BE2C (cell line): ENCODE measurements at places on chromosomes 1 and 21.

DNA sequence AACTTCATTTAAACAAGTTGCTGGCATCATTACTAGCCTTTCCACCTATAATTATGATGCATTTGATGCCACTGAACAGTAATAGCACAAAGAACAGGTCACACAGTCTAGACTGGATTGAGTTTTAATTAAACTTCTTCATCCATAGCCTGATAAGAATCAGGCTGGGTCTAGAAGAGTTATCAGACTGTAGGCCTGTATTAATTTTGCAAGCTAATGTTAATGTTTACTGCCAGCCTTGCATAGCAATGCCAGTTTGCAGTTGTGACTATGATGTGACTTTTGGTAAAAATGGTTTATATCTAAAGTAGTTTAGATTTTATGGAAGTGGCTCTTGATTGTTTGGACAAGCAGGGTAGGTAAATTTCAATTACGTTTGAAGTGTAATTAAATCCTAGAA is 68.0 kb downstream of the PRKAA2 start:
- DNase-seq = no peak

GRCh38 chr1:155322571-155322952 is 1.9 kb downstream of the RUSC1 start:
- DNase-seq = no peak

- DNase-seq = no peak
These were observed 5.8 kb downstream of the ATP1A4 start for GRCh38 chr1:160157174-160157573.

- DNase-seq = no peak
These were observed 18.8 kb downstream of the C1orf52 start for GRCh38 chr1:85240643-85241042.

DNA sequence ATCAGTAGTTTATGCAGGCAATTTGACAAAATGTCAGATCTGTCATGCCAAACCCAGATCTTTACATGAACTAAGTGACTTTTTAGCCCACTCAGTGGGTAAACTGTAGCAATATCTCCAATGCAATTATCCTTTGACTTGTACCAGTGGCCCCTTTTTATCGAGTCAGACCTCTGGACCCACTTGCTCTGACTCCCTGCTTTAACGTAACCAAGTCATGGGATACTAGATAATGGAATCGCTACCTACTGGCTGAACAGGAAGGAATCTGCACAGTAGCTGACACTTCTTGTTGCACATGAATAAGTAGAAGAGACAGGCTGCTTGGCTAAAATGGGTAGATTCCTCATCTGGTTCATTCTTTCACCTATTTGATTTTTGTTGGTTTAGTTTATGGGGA is 128.4 kb upstream of the LYPLAL1 start:
- DNase-seq = no peak

DNA sequence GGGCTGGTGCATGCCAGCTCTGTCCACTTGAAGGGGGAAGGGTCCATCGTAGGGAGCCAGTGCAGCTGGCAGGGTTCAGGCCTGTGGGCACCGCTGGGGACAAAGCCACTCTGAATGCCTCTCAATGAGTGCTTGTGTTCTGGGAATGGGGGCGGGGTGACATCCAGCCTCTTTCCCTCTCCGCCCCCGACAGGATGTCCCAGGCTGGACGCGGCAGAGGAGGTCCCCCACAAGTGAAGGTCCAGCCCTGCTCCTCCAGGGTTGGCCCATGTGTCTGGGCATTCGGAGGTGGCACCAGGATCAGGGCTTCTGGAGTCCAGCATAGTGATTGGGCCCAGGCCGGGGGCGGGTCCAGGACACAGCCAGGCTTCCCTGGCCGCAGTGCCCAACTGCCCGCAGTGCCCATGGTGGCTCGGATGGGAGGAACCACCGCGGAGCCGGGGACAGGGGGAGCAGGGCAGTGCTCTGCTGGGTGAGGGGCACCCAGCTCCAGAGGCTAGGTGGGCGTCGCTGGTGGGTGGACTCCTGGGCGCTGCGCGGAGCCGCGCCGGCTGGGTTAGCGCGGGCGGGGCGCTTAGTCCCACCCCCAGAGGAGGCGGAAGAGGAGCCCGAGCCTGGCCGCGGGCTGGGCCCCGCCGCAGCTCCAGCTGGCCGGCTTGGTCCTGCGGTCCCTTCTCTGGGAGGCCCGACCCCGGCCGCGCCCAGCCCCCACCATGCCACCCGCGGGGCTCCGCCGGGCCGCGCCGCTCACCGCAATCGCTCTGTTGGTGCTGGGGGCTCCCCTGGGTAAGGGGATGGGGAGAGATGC is at the start of gene SHISA4:
Gene SHISA4 (plus strand): TSS at position 617 of the 808 bp plus-strand sequence. CDS start 97 bp downstream, at position 714.
- DNase-seq = peak; percentile 36

GRCh38 chr21:35398346-35398982 is 349.4 kb upstream of the RUNX1 start:
- DNase-seq = no peak

- DNase-seq = no peak
These were observed 12.4 kb downstream of the LMOD1 start for GRCh38 chr1:201933840-201934430.

- DNase-seq = no peak
These were observed 74.6 kb upstream of the NFIA start for GRCh38 chr1:61007534-61008364.

DNA sequence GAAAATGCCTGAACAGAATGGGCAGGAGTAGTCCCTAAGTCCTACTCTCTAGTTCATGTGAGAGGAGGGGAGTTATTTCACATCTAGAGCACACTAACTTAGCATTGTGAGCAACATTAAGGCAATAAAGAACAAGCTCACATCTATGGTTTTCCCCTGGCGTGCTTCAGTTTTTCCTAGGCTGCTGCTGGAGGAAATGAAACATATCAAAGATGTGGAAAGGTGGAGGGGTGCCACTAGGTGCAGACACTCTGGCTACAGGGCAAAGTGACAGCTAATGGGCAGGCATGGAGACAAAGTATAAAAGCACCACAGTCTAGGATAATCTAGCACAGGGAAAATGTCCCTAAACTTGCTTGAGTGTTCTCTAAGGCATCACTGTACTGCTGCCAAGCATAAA is 82.2 kb downstream of the TPR start:
- DNase-seq = no peak

GRCh38 chr21:15449556-15449955 is 280.2 kb upstream of the USP25 start:
- DNase-seq = no peak

- DNase-seq = no peak
These were observed 109.6 kb downstream of the S1PR1 start for GRCh38 chr1:101346419-101346818.

GRCh38 chr1:38547321-38547720 is 312.3 kb downstream of the RRAGC start:
- DNase-seq = no peak

GRCh38 chr1:16231331-16232315 is 5.4 kb downstream of the CPLANE2 start:
- DNase-seq = peak; percentile 32

GRCh38 chr1:219990782-219991510 is 55.4 kb downstream of the EPRS1 start:
- DNase-seq = no peak

- DNase-seq = no peak
These were observed 82.5 kb upstream of the ZNF648 start for GRCh38 chr1:182143825-182144645.
